ENCODE measurements at places on chromosomes 11 and 22.

DNA sequence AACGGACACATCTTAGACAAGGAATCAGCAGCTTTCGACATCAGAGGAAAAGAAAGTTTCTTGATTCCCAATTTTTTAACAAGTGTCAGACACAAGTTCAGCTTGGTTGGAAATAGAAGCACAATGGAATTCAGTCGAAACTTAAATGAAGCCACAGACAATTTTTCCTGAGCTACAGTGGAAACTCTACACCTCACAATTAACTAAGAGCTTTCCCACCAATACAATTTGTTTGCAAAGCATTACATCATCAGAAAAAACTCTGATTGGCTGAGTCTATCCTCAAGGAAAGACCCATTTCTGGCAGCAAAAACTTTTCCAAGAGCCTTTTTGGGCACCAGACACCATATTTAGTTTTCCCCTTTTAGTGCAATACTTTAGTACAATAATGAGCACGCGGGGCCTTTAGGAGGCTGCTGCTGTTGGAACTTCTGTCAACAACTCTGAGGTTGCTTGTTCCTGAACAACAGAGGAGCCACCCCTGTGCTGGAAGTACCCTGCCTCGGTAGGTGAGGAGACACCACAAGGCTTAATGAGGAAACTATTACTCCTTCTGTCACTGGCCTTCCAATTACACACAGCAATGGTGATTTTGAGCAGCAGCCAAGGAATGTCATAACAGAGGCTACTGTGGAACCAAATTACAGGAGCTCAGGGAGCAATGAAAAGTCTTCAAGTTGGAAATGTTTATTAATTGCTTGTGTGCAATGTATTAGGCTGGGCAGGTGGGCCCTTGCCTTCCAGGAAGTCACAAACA lies 61.9 kb upstream of the BARX2 start:
- no peak for DNase-seq

DNA sequence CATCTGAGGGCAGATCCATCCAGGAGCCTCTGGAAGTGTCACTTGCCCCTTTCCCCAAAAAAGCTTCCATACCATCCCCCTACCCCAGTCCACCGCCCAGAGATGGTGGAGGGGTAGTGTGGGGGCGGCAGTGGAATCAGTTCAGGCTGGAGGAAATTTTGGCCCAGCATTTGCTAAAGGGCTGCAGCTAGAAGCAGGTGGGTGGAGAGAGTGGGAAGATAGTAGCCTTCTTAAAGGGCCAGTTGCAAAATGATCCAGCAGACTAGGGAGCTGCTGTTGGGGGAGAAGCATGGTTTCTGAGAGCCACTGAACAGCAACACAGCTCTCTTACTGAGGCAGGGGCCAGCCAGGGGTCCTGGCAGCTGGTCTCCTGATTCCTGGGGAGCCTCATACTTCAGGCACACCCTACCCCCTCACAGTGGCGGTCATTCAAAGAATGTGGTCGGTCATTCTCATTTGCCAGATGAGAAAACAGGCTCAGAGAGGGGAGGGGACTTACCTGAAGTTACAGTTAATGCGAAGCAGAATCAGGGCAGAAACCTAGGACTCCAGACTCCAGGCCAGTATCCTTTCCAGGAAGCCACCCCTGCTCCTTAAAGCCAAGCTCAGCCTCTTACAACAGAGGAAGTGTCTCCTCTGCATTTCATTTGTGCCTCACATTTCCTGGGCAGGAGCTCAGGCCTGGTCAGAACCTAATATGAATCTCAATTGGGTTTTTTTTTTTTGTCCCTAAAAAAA lies 5.4 kb downstream of the SEC14L2 start:
- DNase-seq = no peak

- no peak for DNase-seq
Measured at GRCh38 chr11:66238786-66239413, 29.5 kb upstream of the RAB1B start.

GRCh38 chr11:94583866-94584500 lies 16.8 kb downstream of the PIWIL4 start:
- no peak for DNase-seq

- no peak for DNase-seq
Measured at GRCh38 chr11:12787847-12788246, 113.6 kb downstream of the TEAD1 start.

DNA sequence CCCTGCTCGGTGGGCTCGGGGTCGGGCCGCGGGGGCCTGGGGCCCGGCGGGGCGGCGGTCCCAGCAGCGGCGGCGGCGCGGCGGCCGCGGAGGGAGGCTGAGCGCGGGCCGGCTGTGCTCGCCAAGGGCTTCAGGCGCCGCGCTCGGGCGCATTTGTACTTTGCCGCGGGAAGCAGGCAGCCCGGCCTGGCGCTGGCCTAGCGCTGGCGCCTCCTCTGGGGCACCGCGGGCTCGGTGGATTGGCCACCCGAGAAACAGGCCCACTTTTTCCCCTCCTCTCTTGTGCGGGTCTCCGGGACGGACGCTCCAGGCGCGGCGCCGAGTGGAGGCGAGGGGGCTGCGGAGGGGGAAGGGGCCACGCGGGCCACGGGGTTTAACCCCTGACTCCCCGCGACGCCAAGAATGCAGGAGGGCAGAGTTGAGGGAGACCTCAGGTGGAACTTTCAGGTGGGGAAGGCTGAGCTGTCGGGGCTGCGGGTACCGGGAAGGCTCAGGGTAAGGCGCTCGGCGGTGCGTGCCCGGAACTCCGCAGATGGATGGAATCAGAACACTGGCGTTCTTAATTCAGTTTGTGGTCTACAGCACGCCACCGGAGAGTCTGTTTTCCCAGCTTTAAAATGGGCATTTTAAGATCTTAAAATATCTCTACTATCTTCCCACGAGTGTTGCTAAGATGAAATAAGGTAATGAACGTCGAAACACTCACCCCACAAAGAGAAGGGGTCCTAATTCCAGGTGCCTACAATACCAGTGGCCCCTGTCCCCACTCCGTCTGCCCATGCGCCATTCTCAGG lies at the start of gene CHRDL2:
TSS of gene CHRDL2 (minus strand) at position 126 of the 794 bp plus-strand sequence. CDS start 538 bp downstream, outside the sequence.
- DNase-seq = no peak
